ENCODE measurements at places on chromosomes 13 and 19.

GRCh38 chr13:112902101-112902651 lies 66.8 kb upstream of the MCF2L start:
- DNase-seq = peak; percentile 64

- no peak for DNase-seq
Observed at GRCh38 chr13:105602956-105603670, 932.3 kb downstream of the EFNB2 start.

DNA sequence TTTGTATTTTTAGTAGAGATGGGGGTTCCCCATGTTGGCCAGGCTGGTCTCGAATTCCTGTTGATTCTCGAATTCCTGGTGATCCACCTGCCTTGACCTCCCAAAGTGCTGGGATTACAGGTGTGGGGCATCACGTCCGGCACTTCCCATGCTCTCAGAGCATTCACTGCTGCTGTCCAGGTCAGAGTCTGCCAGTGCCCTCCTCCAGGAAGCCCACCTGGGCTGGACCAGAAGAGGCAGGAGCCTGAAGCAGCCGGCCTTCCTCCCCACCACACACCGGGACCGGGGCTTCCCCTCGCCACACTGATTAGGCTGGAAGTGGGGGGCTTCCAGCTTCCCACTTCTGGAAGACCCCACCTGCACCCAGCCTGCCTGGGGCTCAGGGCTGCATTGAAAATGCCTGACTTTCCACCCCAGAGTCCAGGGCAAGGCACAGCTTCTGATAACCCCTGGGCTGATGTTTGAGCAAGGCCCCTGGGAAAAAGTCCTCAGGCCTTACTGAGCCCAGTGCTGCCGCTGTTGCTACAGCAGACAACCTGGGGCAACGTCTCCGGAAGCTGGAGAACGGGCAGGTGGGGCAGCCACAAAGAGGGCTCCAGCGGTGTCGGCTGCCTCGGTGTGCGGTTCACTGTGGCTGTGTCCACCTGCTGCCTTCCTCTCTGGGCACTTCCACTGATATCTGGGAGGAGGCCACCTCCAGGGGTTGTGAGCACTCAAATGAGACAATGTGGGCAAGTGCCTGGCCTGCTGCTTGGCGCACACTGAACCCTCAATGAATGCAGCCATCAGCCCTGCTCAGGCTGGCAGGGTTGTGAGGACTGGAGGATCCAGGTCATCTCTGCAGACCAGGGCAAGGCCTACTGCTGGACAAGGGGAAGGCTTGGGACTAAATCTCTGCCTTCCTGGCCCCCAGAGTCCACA lies 22.6 kb downstream of the CEBPA start:
- no peak for DNase-seq

DNA sequence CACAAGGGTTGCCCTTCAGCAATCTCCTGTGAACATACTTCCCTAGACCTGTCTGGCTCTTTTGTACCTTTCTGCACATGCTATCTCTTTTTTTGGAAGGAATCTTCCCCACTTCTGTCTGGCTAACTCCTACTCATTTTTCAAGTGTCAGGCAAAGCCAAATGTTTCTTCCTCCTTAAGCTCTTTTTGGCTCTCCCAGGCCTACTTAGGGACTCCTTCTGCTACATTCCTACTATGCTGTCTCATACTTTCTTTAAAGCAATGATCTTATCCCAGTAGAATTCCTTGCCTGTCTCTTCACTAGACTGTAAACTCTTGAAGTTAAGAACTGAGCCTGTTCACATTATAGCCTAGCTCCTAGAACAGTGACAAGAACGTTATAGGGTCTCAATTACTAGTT lies 114.9 kb upstream of the WASF3 start:
- no peak for DNase-seq

GRCh38 chr19:1136201-1136600 lies 32.4 kb downstream of the GPX4 start:
- no peak for DNase-seq

DNA sequence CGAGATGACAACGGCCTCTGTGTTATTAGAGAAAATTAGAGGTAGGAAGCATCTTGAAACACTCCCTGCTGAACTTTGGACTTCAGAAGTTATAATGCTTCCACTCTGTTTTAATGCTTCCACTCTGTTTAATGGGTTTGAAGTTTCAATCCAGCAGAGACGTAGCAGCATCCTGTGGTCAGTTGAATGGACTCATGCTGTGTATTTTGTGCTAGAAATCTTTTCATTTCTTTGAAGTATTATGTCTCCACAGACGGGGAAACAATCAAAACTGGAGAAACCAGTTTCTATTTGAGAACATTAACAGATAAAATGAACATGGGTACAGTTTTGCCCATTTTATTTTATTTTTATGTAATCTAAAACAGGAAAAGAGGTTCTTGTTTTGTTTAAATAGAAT lies 1736.2 kb downstream of the SLITRK5 start:
- no peak for DNase-seq

DNA sequence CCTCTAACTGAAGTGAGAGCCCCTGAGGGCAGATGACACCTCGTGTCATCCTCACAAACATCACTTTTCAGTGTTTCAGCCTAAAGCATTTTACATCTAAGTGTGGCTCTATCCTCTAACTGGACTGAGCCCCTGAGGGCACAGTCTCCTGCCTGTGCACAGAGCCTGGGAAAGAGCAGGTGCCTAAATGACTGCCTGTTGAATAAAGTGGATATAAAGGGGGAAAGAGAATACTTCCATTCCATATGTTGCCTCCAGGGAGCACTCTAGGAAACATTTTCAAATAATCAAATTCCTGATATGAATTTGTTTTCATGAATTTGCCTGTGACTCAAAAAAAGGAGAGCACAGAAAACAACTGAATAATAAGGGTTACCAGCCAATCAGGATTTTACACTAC lies 32.2 kb downstream of the CNMD start:
- no peak for DNase-seq

DNA sequence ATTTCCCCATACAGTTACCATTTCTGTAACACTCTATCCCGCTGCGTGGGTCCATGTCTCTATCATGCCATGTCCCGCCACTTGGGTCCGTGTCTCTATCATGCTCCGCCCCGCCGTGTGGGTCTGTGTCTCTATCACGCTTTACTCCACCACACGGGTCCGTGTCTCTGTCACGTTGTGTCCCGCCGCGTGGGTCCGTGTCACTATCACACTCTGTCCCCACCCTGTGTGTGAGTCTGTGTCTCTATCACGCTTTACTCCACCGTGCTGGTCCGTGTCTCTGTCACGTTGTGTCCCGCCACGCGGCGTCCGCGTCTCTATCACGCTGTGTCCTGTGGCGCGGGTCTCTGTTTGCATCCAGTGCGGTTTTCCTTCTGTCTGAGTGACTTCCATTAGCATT lies 11.6 kb downstream of the ADPRHL1 start:
- no peak for DNase-seq

GRCh38 chr13:49516467-49516866 lies 20.7 kb downstream of the PHF11 start:
- no peak for DNase-seq

- DNase-seq = no peak
Observed at GRCh38 chr13:110448677-110449076, 112.8 kb downstream of the RAB20 start.

DNA sequence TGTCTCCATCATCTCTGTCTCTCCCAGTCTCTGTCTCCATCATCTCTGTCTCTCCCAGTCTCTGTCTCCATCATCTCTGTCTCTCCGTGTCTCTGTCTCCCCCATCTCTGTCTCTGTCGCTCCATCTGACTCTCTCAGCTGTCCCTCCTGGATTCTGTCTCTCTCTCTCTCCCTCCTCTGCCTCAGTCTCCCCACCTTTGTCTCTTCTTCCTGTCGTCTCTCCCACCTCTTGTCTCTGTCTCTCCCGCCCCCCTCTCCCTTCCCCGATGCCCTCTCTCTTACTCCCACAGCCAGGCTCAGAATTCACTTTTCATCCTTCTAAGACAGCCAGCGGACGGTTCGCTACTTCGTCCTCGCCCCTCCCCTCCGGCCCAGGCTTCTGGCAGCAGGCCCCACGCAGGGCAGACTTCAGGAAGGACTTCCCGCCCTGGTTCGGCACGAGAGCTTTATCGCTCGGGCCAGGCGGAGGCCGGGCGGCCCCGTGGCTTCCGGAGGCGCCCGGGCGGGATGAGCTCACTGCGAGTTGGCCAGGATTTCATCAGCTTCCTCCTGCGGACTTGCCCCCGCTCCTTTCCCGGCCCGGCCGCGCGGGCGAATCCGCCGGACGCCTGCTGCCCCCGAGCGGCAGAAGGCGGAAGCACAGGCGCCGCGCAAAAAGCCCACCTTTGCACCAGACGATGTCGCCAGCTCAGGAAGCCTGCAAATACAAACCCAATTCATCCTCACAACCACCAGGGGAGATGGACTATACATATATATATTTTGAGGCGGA lies 12.4 kb upstream of the CCDC9 start:
- DNase-seq = peak; percentile 99

GRCh38 chr19:19740755-19741154 lies 7.8 kb upstream of the ZNF14 start:
- no peak for DNase-seq

GRCh38 chr13:99860745-99861144 lies 110.8 kb downstream of the ZIC5 start:
- no peak for DNase-seq

DNA sequence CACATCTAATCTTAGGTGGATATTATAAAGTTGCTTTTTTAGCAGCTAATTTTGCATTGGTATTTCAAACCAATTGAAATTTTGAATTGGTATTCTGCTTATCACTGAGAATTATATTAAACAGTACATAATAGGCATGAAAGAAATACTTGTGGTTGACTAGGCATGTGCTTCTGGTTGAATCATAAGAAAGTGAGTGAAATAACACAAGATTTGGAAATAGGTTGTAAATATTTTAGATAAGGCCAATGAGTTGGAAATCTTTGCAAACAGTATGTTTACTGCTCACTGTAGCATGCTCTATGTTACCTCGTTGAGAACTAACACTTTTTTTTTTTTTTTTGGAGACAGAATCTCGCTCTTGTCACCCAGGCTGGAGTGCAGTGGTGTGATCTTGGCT lies 66.8 kb upstream of the RFC3 start:
- DNase-seq = no peak

DNA sequence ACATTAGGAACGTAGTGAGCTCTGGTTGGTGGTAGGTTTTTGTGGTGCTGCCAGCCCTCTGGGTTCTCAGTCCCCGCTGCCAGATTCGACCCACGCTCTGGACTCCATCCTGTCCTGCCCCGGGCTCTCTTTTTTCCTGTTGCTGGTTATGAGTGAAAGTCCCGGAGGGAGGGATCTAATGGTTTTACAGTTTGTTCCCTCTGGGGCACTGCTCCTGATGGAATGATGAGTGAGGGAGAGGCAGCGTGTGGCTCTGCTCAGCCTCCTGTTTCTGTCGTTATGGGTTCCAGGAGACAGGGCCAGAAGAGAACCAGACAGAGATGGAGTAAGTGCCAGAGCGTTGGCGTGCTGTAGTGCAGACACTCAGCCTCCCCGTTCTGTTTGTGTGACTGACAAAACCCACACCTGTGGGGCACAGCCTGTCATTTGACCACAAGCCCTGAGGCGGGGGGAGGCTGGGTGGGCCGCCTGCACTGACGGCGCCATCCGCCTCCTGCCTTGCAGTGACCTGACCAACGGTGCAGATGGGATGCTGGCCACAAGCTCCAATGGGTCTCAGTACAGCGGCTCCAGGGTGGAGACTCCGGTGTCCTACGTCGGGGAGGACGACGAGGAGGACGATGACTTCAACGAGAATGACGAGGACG lies 18.3 kb downstream of the ATP4B start:
- DNase-seq = peak; percentile 35

GRCh38 chr19:10831987-10832938 lies 3.7 kb downstream of the TMED1 start:
- DNase-seq = no peak

- no peak for DNase-seq
Observed at GRCh38 chr13:33152389-33152788, 133.2 kb downstream of the STARD13 start.

DNA sequence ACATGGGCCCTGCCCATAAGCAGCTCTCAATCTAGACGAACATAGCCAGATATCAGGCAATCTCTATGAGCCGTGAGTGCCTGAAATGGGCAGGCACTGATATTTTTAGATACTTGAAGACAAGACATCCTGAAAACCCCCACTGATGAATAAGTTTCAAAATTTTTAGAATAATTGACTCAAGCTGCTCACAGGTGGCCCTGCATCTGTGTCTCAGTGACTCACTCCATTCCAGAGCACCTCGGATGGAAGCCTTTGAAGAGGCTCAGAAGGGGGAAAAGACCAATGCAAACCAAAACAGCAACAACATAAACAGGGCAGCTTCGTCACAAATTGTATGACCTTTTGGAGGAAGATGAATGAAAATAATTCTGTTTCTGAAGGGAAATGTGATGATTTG lies 42.8 kb upstream of the SLC46A3 start:
- DNase-seq = no peak

DNA sequence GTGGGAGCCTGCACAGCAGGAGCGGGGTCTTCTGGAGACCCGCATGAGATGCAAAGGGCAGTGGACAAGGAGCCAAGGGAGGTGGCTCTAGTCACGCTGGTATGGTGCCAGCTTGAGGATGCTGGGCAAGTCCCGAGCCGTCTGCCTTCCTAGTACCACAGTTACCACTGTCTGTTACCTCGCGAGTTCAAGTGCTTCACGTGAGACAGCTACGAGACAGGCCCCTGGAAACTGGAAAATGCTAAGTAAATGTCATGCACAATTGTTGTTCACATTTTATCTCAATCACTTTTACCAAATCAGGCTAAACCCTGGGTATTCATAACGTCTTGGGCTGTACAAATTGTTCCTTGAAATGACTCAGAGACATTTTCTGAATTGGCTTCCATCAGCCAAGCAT lies 155.7 kb downstream of the TNFRSF19 start:
- no peak for DNase-seq

DNA sequence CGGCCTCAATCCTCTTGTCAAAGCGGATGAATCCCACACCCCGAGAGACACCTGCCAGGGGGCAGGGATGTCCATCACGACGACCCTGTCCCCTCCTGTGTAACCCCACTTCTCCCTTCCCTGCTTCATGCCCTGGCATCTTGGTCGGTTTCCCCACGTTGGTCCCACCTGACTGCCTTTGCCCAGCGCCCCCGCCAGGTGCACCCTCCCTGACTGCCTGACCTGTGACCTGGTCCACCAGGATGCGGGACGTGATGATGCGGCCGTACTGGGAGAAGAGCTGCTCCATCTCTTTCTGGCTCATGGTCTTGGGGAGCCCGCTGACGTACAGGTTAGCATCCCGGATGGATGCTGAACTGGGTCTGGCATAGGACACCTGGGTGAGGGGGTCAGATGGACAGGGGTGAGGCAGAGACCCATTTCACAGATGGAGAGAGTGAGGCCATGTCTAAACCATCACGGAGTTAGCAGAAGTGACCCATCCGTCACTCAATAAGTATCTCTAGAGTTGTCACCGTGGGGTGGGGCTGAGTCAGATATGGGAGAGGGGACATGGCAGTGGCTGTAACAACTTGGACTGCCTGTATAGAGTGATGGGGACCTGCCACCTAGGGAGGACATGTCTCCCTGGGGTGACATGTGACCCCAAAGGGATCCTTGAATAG lies 22.5 kb downstream of the ELAVL3 start:
- no peak for DNase-seq

DNA sequence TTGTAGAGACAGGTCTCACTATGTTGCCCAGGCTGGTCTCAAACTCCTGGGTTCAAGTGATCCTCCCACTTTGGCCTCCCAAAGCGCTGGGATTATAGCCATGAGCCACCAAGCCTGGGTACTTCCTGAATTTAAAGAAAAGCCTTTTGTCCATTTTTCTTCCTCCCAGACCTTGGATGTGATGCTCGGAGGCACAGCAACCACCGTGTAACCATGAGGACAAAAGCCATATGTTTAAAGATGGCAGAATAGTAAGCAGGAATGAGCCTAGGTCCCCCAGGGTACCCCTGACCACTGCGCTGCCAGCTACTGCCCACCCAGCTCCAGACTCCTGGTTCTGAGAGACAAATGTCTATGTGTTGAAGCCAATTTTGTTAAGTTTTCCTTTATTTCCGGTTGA lies 31.1 kb downstream of the ZC3H4 start:
- no peak for DNase-seq

- peak; percentile 93 for DNase-seq
Observed at GRCh38 chr19:41223431-41224234, 4.6 kb downstream of the AXL start.
